Renal pelvis (tissue), 12 donors: ENCODE measurements at places on chromosomes 2 and 18. TPM values are rescaled to one million over a fixed set of nuclear protein-coding genes. Genes with fewer than 3 reads are reported as not detected.

Gene SULT6B1
- not detected for polyA plus RNA-seq

Gene SH3YL1
- 126 TPM for polyA plus RNA-seq

Gene FAM124B
- polyA plus RNA-seq, result 2.3 TPM

Gene CLEC4F
- polyA plus RNA-seq, result not detected

Gene IL36RN
- polyA plus RNA-seq, result not detected

Gene TTN
- 1.2 TPM for polyA plus RNA-seq

Gene CCDC141
- 0.12 TPM for polyA plus RNA-seq

Gene CRYGC
- polyA plus RNA-seq, result not detected

Gene SCN3A
- polyA plus RNA-seq, result 0.56 TPM

Gene CELF4
- polyA plus RNA-seq, result 3.7 TPM

DNA sequence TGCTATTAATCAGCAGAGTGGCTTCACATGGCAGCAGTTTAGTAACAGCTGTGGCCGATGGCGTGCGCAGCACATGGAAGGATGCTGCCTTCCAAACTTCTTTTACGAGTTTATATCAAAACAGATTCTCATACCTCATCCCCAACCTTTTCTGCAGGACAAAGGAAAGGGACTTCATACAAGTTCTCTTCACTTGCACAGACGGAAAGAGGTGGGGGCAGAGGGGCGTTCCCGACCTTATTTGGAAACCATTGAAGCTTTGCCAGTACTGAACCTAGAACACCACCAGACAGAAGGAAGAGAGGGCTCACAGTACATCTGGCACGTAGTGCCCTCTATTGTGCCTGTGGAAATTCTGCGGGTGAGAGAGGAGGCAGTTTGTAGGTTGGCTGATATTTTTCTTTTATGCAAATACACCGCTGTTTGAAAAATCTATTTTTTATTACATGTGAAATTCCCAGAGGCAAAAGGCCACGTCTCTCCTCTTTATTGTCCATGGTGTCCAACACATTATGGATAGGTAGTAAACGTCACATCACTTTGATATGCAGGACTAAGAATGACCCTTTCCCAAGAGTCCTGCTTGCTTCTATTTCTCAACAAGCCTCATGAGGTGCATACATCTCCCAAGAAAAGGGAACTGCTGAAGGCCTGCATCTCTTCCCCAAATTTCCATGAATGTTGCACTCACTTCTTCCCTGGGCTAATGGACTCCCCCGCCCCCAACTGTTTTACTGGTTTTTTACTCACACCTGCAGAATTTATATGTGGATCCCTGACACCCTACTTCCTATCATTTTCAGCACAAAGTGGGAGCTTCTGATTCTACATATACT is 31.3 kb downstream of the COLEC12 start:
- DNase-seq, result no peak

GRCh38 chr18:2905854-2906703 is 59.3 kb downstream of the EMILIN2 start:
- DNase-seq, result no peak

GRCh38 chr2:10709290-10709939 is 12.0 kb upstream of the ATP6V1C2 start:
- no peak for DNase-seq

- DNase-seq, result no peak
Observed at GRCh38 chr2:149972066-149972465, 384.5 kb upstream of the MMADHC start.

DNA sequence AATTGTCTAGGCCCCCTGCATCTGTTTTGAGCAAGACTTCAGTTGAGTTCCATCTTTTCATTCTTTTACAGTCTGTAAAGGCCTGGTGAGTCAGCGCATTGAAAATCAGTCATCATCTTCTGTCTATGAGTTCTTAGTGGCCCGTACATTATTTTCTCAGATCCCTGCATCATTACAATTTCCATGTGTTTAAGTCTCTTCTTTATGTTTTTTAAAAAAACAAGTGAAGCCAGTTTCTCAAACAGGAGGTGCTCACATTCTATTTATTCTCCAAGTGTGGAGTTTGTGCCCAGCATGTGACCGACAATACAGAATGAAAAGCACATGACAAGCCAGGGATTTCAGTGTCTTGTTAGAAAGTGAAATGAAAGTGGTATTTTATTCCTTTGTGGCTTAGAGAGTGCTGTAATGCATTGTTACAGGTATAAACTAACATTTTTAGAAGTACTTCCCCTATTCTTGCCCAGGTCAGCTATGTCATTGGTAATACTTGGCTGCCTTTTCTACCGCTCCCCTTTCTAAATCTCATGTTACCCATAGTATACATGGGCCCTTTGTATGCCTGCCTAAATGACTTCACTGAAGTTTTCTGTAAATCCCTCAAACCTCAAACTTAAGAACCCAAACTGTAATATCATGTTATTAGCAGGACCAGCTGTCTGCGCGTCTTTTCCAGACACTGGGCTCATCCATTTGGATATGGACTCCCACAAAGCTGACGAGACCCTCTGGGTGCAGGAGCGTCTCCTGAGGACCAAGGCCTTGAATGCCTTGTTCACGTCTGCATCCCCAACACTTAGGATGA is 67.6 kb downstream of the FEZ2 start:
- DNase-seq, result no peak

GRCh38 chr2:145812165-145812554 is 1292.2 kb upstream of the ZEB2 start:
- DNase-seq, result peak; percentile 45

- DNase-seq, result no peak
Observed at GRCh38 chr18:5738526-5738925, 156.8 kb downstream of the TMEM200C start.

DNA sequence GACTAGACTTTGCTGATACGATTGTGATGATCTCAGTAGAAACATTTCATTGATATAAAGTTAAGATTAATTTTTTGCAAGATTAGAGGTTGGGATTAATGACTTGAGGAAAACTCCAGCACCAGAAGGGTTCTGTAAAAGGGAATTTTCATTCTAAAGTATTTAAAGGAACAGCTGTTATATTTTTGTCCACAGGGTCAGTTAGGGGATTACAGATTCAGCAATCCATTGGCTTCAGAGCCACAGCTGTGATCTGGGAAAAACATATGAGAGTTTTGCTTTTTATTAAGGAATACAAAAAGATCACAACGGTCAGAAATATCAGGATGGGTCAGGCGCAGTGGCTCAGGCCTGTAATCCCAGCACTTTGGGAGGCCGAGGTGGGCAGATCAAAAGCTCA is 19.6 kb upstream of the REV1 start:
- no peak for DNase-seq

- no peak for DNase-seq
Observed at GRCh38 chr2:146108993-146109392, 1589.1 kb upstream of the ZEB2 start.

DNA sequence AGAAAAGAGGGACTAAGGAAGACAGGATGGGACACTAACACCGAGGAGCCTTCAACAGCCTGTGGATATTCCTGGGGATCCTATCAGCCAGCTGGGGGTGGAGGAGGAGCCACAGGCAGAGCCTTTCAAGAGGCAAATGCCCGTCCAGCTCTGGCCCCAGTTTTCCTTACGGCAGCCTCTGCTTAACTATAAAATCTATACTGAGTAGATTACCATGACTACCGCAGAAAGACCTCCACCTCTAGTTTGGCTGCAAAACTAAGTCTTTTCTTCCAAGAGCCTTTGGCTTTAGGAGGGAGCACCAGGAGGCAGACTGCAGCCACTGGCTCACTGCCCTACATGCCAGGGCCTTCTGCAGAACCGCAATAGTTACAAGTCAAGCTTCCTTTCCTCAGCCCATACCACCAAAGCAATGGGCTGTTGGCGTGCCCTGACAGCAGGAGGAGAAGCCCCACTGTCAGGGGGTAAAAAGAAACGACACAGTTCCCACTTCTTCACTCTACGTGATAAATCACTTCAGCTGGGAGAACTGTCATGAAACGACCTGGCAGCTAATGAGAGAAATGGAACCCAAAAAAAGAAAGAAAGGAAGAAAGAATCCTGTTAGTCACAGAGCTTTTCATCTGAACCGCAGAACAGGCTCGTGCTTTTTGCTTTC is 25.1 kb upstream of the CREB1 start:
- no peak for DNase-seq
